ENCODE measurements at places on chromosomes 5 and 9.

- no peak for DNase-seq
Measured at GRCh38 chr5:133941456-133942196, 26.8 kb downstream of the C5orf15 start.

DNA sequence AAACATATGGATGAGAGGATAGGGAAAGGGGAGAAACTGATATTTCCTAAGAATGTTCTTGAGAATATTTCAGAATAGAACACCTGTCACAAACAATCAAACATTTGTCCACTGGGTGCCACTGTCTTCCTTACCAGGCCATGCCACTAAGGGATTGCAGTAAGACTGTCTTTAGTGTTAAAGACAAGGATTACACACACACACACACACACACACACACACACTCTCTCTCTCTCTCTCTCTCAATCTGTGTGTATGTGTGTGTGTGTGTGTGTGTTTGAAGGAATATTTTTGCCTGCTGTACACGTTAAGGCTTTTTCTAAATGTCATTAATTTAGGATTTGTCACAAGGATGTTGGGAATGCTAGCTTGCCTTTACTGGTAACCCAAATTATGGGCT, 54.4 kb downstream of the CCDC192 start:
- DNase-seq, result no peak

DNA sequence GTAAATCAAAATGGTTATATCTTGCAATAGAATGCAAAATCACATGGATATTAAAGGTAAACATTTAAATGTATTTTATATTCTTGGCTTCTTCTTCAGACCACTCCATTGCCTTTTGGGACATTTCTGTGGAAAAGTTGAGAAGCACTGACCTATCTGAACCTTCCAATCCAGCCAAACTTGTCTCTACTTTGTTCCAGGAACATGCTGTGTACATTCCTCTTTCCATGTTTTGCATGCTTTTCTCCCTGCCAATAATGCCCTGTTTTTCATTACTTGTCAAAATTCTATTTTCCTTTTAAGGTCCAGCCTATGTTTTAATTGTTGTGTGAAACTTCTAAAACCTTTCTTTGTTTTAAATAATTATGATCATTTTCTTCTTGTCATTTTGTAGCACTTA, 28.3 kb downstream of the JAK2 start:
- no peak for DNase-seq

DNA sequence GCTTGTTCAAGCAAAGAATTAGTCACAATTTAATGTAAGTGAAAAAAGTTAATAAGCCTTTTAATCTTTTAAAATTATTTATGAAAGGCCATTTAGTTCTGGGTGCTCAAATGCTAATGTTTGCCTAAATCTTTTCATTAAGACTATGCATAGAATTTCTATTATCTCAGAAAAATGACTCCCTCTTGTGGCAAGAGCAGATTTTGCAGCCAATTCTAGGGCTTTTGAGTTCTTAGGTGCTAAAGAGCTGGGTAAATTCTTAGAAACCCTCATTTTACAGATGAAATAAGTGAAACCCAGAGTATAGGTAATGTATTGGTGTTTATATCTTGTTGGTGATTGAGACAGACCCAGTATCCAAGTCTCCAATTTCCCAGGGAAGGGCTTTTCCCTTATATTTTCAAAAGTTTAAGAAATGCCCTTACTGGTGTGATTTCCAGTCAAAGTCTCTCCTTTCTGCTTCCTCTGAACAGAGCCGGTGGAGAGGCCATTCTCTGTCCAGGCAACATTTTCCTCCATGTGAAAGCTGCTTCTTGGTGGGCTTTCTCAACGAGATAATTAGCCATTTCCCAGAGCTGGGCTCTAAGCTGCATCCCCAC, 24.1 kb upstream of the PCSK5 start:
- no peak for DNase-seq

- DNase-seq, result no peak
Measured at GRCh38 chr9:135134268-135135022, 47.0 kb downstream of the OLFM1 start.

GRCh38 chr9:77221431-77221830, 44.1 kb downstream of the VPS13A start:
- DNase-seq, result no peak

Data from H9 (cell line).